ENCODE measurements at places on chromosomes 3 and 15. TPM values are rescaled to one million over a fixed set of nuclear protein-coding genes. Genes with fewer than 3 reads are reported as not detected.

The ANKRD34C gene
- under 0.01 TPM for total RNA-seq

The RTP1 gene
- total RNA-seq = not detected

The TNFSF10 gene
- total RNA-seq = not detected

The CPNE9 gene
- not detected for total RNA-seq

The HIGD2B gene
- total RNA-seq = 0.39 TPM

The CCR8 gene
- not detected for total RNA-seq

The FBN1 gene
- total RNA-seq = 2,934 TPM

The RPP25 gene
- total RNA-seq = 0.98 TPM

The ASB14 gene
- under 0.01 TPM for total RNA-seq

The CAND2 gene
- 10.7 TPM for total RNA-seq

The FGF7 gene
- 0.54 TPM for total RNA-seq

All from placental epithelial cell (primary cell).